Activated naive CD4-positive, alpha-beta T cell treated with anti-CD3 and anti-CD28 coated beads for 36 hours (primary cell): ENCODE measurements at places on chromosomes 7 and 10.

DNA sequence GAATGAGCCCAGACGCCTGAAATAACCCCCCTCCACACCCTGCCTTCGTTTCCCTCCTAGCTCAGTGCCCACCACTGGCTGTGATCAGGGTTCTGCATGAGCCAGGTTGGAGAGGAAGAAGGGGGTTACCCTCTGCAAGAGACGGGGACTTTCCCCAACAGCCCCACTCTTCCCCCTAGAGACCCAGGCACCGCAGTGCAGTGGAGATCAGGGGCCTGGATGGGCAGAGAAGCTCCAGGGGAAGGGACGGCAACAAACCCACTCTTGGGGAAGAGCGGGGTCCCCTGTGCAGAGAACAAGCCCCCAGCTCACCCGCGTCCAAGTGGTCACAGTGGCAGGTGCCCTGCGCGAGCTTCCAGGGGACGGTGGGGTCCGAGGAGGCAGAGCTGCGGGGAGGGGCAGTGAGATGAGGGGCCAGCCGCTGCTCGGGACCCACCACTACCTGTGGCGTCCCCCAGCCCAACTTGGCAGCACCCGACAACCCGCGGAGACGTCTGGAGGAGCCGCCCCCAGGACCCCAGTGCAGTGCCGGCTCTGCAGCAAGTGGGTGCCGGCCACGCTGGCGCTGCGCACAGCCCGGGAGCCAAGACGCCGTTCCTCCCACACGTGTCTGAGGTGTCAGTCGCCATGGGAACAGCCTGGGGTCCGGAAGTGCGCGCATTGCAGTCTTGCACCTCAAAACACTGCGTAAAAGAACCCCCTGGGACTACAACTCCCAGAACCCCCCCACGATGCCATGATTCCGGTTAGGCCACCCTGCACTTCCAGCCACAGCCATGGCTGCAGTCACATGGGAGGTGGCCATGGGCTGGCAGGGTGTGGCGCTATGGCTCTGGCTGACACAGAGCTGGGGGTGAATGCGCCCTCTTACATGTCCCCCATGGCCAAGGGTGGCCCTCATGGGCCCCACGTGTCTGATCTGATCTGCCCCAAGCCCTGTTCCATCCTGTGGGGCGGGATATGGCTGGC lies 45.8 kb upstream of the WIPI2 start:
- peak; percentile 71 for DNase-seq

DNA sequence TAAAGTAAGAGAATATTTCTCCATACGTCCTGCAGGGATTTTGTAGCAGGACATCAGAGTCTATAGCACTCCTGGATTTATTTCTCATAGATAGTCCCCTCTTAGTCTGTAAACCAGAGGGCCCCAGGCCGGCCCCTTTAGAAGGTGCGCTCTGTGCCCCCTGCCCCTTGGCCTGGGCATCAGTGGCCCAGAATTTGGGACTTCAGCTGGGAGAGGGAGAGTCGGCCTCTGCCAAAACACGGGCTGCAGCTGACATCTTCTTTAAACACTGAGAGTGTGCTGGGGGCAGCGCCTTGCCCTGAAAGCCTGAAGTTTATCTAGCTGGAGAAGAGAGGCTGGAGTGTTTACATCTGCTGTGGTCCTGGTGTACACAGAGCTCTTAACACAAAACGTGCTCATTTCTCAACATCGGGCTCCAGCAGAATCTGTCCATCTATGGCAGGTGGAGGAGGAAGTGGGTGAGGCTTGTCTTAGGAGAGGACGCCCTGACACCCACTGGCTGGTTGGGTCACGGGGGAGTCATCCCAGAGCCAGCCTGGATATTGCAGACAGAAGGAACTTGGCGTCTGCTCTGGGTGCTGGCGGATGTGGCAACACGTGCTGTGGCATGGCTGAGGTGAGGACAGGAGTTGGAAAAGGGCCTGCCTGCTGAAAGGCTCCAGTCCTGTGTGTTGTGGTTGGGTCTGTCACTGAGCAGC lies 5.0 kb upstream of the TACR2 start:
- no peak for DNase-seq

GRCh38 chr7:13990984-13991790 lies 1.7 kb upstream of the ETV1 start:
- peak; percentile 50 for DNase-seq

GRCh38 chr7:132211971-132212370 lies 364.3 kb downstream of the PLXNA4 start:
- DNase-seq, result no peak
